ENCODE measurements at places on chromosomes 7 and 10. TPM values are rescaled to one million over a fixed set of nuclear protein-coding genes. Genes with fewer than 3 reads are reported as not detected.
A peak's percentile ranks its signal among the peaks of the same experiment; 100 is the strongest.

GRCh38 chr10:43222210-43222720 lies 44.6 kb downstream of the RASGEF1A start:
- peaks cover 8% of the 10 kb centered on the region for H3K36me3 ChIP-seq
- peaks cover 44% of the 10 kb centered on the region for H3K4me1 ChIP-seq
- no peak overlapping the region for H3K27ac ChIP-seq
- no peak overlapping the region for H3K4me3 ChIP-seq

CLRN3 gene
- polyA plus RNA-seq = 0.18 TPM

- H3K4me3 ChIP-seq = no peak overlapping the region
- H3K27ac ChIP-seq = peak overlapping the region; percentile 61
- H3K27me3 ChIP-seq = peaks cover 2% of the 10 kb centered on the region
Measured at GRCh38 chr7:900331-901040, 24.1 kb downstream of the GET4 start.

GRCh38 chr7:36746347-36746746 lies 22.1 kb upstream of the AOAH start:
- no peaks in the 10 kb centered on the region for H3K36me3 ChIP-seq
- H3K4me3 ChIP-seq = no peak overlapping the region
- H3K27ac ChIP-seq = no peak overlapping the region
- DNase-seq = no peak

NUDT1 gene
- polyA plus RNA-seq = 32.2 TPM

MBL2 gene
- polyA plus RNA-seq = not detected
